GM23248 (cell line): ENCODE measurements at places on chromosomes 7 and 10. TPM values are rescaled to one million over a fixed set of nuclear protein-coding genes. Genes with fewer than 3 reads are reported as not detected.

DNA sequence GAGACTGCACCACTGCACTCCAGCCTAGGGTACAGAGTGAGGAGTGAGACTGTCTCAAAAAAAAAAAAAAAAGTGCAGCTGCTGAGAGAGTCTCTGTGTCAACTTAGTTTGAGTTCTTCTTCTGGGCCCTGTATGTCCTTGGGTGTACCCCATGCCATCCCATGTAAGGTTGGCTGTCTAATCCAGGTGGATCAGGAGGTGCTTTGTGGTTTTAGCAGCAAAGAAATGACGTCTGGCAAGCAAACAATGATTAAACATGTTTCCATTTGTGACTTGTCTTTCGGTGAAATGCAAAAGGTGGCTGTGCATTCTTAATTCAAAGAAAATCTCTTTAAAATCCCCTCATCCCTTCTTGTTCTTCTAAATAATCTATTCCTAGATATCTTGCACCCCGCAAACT lies 255.9 kb downstream of the ANKRD30A start:
- no peaks in the 10 kb centered on the region for H3K27me3 ChIP-seq
- H3K27ac ChIP-seq: no peak overlapping the region
- H3K4me1 ChIP-seq: no peaks in the 10 kb centered on the region
- DNase-seq: no peak
- no peak overlapping the region for H3K4me3 ChIP-seq

Gene ADCY1
- 0.11 TPM in 1 of 2 replicates, not detected in the other for total RNA-seq

Gene COPG2
- total RNA-seq: 29.7 and 35.2 TPM in 2 replicates

DNA sequence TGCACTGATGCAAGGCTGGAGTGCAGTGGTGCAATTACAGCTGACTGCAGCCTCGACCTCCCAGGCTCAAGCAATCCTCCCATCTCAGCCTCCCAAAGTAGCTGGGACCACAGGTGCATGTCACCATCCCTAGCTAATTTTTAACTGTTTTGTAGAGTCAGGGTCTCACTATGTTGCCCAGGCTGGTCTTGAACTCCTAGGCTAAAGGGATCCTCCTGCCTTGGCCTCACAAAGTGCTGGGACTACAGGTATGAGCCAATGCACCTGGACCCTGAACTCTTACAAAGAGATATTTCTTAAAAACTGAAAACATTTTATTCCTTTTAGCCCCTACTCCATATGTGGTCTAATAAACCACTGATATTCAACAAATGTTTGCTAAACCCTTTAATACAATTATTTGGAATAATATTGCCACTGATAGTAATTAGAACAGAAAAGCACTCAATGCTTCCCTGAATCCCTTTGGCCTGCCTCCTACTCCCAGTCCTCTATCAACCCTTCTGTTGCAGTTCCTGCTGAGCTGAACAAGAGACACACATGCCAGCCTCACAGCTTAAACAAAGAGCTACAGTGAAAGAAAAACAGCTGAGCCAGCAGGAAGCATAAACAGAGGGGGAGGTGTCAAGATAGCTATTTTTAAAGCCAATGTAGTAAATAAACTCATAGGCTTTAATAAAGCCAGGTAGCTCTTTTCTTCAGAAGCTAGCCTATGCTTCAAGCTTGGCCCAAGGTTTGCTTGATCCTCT lies 7.0 kb upstream of the GNAI1 start:
- no peaks in the 10 kb centered on the region for H3K36me3 ChIP-seq
- peaks cover 8% of the 10 kb centered on the region; the same call in 1 of the 2 replicates for H3K4me1 ChIP-seq
- no peak overlapping the region for H3K27ac ChIP-seq
- DNase-seq: no peak
- H3K4me3 ChIP-seq: no peak overlapping the region

DNA sequence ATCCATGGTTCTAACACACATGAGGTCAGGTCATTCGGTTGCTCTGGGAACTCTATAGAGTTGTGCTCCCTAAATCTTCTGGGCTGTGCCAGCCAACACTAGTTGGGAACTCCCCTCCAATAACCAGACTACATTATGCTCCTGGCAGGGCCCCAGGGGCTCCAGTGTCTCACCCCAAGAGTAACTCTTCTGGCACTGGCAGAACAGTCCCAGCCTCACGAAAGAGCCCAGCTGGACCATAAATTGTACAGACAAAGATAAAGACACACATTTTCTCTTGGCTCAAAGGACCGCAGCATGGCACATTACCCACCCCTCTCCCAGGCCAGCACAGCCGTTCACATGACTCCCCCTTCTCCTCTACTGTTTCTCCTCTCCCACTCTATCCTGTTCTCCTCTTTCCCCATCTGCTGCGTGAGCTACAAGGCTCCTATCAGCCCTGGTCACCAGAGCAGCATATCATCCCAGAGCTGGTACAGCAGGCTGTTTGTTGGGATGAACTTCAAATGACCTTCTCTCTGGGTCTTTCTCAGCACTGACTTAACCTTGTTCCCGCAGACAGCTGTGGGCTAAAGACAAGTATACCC lies 230.6 kb downstream of the PLXNA4 start:
- no peak for DNase-seq
- H3K4me1 ChIP-seq: no peaks in the 10 kb centered on the region
- 0 out of 2 replicates have a peak, but pooled peaks cover under 1% of the 10 kb centered on the region for H3K27me3 ChIP-seq
- no peaks in the 10 kb centered on the region for H3K36me3 ChIP-seq
- no peak overlapping the region for H3K27ac ChIP-seq
- H3K4me3 ChIP-seq: no peak overlapping the region

DNA sequence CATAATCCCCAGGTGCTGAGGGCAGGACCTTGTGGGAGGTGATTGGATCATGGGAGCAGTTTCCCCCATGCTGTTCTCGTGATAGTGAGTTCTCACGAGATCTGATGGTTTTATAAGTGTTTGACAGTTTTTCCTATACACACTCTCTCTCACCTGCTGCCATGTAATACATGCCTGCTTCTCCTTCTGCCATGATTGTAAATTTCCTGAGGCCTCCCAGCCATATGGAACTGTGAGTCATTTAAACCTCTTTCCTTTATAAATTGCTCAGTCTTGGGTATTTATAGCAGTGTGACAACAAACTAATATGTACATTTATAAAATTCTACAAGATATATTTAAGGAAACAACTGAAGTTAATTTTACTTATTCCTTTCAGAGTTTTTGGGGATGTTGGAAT lies 170.8 kb upstream of the BET1 start:
- H3K36me3 ChIP-seq: no peaks in the 10 kb centered on the region
- no peak for DNase-seq
- H3K4me1 ChIP-seq: 0 out of 2 replicates have a peak, but pooled peaks cover 3% of the 10 kb centered on the region
- no peak overlapping the region for H3K27ac ChIP-seq
- H3K4me3 ChIP-seq: no peak overlapping the region

Gene MRC1
- total RNA-seq: not detected in 2 replicates

Gene LIPN
- not detected in 2 replicates for total RNA-seq

DNA sequence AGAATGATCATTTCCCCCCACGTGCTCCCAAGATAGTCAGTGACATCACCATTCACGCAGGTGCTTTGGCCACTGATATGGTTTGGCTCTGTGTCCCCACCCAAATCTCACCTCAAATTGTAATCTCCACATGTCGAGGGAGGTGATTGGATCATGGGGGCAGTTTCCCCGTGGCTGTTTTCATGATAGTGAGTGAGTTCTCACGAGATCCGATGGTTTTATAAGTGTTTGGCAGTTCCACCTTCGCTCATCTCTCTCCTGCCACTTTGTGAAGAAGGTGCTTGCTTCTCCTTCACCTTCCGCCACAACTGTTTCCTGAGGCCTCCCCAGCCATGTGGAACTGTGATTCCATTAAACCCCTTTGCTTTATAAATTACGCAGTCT lies 205.4 kb upstream of the SH2B2 start:
- H3K27me3 ChIP-seq: no peaks in the 10 kb centered on the region
- no peaks in the 10 kb centered on the region for H3K4me1 ChIP-seq
- H3K4me3 ChIP-seq: no peak overlapping the region
- H3K27ac ChIP-seq: no peak overlapping the region

- peaks cover 9% of the 10 kb centered on the region; the same call in 1 of the 2 replicates for H3K36me3 ChIP-seq
- peak overlapping the region; percentile 99 for H3K4me3 ChIP-seq
- H3K27me3 ChIP-seq: no peaks in the 10 kb centered on the region
- H3K27ac ChIP-seq: peak overlapping the region; percentile 93
- peaks cover 47% of the 10 kb centered on the region for H3K4me1 ChIP-seq
- DNase-seq: peak; percentile 75
These were observed 299 bp upstream of the PBLD start for GRCh38 chr10:68333058-68333395.

Gene ECD
- total RNA-seq: 20.2 and 21.3 TPM in 2 replicates

Gene UCN3
- not detected in 2 replicates for total RNA-seq

GRCh38 chr7:102836977-102837376 lies 75.8 kb upstream of the LRRC17 start:
- DNase-seq: no peak
- peaks cover 27% of the 10 kb centered on the region for H3K4me1 ChIP-seq
- no peak overlapping the region for H3K27ac ChIP-seq
- H3K4me3 ChIP-seq: no peak overlapping the region
- no peaks in the 10 kb centered on the region for H3K27me3 ChIP-seq

- H3K4me3 ChIP-seq: no peak overlapping the region
- H3K4me1 ChIP-seq: peaks cover 7% of the 10 kb centered on the region
- H3K27ac ChIP-seq: no peak overlapping the region
- DNase-seq: peak; percentile 88
- H3K36me3 ChIP-seq: no peaks in the 10 kb centered on the region
These were observed 21.0 kb downstream of the ZCWPW1 start for GRCh38 chr7:100407285-100408180.

GRCh38 chr7:41244246-41244645 lies 458.6 kb downstream of the INHBA start:
- H3K4me3 ChIP-seq: no peak overlapping the region
- H3K27ac ChIP-seq: no peak overlapping the region
- peak; percentile 13 for DNase-seq
- no peaks in the 10 kb centered on the region for H3K27me3 ChIP-seq

DNA sequence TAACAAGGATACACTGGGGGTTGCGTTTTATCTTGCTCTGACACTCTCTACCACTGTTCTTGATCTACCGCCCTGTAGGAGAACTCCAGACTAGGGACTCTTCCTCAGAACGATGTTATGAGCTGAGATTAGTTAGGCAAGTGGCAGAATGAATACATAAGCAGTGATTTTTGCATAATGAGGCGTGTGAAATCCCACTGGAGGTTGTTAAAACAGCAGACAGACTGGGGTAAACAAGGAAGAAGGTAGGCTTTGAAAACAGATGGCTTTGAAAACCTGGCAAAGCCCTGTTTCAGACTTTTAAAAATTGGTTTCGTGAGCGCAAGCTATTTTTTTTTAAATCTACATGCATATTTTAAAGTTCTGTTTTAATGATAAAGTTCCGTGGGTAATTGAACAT lies 785.2 kb downstream of the TYW1 start:
- H3K27ac ChIP-seq: no peak overlapping the region
- no peaks in the 10 kb centered on the region for H3K4me1 ChIP-seq
- no peaks in the 10 kb centered on the region for H3K36me3 ChIP-seq
- no peaks in the 10 kb centered on the region for H3K27me3 ChIP-seq
- no peak for DNase-seq

GRCh38 chr7:138799336-138800000 lies 1.5 kb upstream of the ATP6V0A4 start:
- H3K4me3 ChIP-seq: no peak overlapping the region
- peaks cover 28% of the 10 kb centered on the region for H3K27me3 ChIP-seq
- DNase-seq: no peak
- no peak overlapping the region for H3K27ac ChIP-seq

DNA sequence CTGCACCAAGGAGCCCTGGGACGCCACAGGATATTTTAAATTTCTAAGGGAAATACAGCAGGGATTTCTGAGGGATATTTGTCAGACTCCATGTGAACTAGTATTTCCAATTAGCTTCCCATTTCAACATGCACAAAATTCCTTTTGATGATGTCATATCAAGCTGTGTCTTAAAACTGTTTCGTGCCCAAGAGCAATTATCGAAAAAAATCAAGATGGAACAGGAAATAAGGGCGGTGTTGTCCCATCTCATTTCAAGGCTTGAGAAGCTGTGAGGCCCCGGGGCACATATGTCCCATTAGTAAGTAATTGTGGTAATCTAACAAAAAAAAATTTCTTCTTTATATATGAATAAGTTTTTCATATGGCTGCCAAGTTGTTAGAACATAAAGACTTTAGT lies 47.4 kb downstream of the PPP1R17 start:
- no peaks in the 10 kb centered on the region for H3K36me3 ChIP-seq
- no peak overlapping the region for H3K4me3 ChIP-seq
- peak; percentile 68 for DNase-seq
- H3K27ac ChIP-seq: no peak overlapping the region

DNA sequence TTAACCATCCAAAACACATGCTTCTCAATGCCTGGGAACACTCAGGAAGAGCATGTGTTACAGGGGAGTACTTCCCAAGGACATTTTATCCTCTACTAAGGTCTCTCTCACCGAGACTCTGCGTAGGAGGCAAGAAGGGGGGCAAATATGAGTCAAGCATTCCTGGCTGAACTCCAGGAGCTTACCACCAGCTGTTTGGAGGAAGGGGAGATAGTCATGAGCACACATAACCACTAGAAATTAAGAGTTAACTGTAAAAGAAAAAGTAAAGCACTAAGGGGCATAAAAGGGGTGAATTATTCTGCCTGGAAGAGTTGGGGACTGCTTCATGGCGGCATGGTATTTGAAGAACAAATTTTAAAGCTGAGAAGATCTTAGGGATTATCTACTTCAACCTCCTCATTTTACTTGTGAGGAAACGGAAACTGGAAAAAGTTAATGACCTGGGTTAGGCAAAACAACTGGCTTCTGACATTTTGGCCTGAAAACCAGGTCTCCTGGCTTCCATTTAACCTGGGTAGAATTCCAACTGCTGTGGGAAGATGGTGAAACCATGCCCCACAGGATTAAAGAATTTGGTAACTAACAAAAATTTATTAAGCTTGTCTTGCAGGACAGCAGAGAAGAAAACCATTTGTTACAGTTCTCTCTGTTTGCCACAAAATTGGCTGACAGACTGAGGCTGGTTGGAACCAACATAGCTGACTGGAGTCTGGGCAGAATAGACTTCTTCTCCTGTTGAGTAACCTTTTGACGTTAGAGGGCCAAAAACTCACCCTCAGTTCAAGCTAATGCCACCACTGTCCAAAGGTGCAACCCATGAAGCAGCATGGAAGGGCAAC lies 85.5 kb downstream of the SLC25A13 start:
- no peak overlapping the region for H3K27ac ChIP-seq
- H3K4me3 ChIP-seq: no peak overlapping the region
- H3K36me3 ChIP-seq: no peaks in the 10 kb centered on the region
- peaks cover 15% of the 10 kb centered on the region for H3K4me1 ChIP-seq
- no peaks in the 10 kb centered on the region for H3K27me3 ChIP-seq
- DNase-seq: peak; percentile 58

Gene FAM25C
- total RNA-seq: not detected in 2 replicates

DNA sequence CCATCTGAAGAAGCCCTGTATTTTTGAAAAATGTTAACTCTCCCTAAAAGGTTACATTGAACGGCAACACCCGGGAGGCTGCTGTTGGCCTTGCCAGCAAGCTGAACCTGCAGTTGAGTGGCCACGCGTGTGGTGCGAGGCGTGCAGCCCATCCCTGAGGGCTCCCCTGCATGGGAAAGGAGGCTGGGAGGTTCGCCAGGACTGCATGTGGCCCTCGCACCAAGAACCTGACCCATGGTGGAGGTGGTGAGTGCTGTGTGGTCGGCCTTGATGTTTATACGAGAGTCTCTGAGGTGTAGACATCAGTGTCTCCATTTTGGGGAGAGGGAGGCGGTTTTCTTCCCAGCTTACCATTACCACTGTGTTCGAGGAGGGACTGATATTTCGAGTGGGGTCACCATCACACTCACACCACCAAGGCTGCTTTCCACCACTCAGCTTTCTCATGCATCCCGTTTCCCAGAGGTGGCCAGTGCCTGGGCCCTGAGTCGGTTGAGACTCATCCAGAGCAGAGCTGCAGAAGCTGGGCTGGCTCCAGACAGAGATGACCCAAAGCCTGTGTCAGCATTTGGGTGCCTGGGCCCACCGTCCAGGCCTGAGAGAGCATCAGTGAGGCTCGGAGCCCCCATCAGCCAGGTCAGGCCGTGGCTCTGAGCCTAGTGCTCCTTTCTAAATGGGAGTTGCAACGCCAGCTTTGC lies 222.6 kb downstream of the EBF3 start:
- H3K4me1 ChIP-seq: no peaks in the 10 kb centered on the region
- no peak overlapping the region for H3K4me3 ChIP-seq
- H3K36me3 ChIP-seq: no peaks in the 10 kb centered on the region
- H3K27me3 ChIP-seq: no peaks in the 10 kb centered on the region
- no peak for DNase-seq
